ENCODE measurements at places on chromosomes 5 and 9. TPM values are rescaled to one million over a fixed set of nuclear protein-coding genes. Genes with fewer than 3 reads are reported as not detected.
A peak's percentile ranks its signal among the peaks of the same experiment; 100 is the strongest.

AIF1L gene
- total RNA-seq = 34.0 TPM

GRCh38 chr5:126395605-126396004, 27.6 kb upstream of the GRAMD2B start:
- no peak for DNase-seq

DNA sequence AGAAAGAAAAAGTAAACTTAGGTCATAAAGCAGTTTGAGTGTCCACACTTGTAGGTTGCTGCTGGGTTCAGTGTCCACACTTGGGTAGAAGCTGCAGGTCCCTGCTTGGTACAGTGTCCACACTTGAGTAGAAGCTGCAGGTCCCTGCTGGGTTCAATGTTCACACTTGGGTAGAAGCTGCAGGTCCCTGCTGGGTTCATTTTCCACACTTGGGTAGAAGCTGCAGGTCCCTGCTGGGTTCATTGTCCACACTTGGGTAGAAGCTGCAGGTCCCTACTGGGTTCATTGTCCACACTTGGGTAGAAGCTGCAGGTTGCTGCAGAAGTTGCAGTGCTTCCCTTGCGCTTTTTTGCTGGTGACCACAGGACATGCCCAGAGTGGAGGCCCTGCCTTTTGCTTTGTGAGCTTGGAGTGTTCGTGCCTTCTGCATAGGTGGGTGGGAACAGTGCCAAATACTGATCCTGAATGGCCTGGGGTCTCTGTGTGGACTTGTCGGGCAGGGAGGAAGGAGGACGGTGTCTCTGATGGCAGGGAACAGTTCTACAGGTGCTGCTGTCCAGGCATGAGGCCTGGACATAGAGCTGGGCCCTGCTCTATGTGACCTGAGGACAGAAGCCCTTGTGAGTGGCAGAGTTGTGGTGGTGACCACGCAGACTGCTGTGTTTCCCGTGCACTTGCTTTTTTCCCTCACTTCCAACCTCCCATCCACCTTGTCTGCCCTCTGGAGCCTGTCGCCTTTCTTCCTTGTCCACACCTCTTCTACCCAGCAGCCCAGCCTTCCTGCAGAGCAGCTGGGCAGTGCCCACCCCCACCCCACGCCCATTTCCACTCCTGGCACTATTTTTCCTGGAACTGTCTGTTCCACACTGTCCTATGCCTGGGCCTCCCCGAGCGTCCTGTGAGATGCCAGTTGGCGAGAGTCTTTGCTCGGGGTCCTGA, 120.8 kb downstream of the EHMT1 start:
- no peak for DNase-seq

FOXD4L3 gene
- total RNA-seq = 0.25 TPM

GRCh38 chr9:37466037-37466709, 923 bp upstream of the ZBTB5 start:
- peak; percentile 43 for DNase-seq

DNA sequence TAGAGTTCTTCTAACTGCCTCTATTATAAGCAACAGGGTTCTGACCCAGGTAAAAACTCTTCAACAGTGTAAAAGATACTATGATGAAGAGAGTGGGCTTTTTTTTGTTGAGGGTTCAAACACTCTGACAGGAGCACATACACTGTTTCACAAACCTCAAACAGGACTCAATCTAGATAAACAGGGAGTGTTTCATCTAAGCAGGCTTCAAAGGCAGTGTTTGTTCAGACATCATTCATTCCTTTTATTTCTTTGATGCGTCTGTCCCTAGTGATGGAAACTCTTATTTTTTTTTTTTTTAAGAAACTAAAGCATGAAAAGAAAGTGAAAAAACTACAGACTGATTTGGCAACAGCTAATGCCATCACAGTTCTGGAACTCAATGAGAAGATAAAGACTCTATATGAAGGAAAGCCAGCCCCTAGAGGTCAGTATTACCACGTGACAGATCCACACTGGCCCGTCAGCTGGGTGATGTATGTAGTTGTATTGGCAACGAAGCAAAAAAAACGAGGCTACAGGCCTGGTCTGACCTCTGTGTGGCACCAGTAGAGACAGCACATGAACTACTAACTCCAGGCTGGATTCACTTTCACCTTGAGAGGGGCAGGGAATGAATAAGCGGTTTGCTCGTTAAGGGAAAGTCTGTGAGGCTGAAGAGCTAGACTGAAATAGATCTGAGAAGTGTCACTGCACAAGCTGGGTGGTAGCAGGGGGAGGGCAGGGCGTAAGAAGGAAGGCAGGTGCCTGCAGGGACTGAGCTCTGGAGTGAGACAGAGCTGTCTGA, 172.2 kb downstream of the CCDC192 start:
- DNase-seq = peak; percentile 65

CBY3 gene
- total RNA-seq = not detected

GRCh38 chr9:89477384-89477783, 20.5 kb downstream of the SEMA4D start:
- no peak for DNase-seq

DNA sequence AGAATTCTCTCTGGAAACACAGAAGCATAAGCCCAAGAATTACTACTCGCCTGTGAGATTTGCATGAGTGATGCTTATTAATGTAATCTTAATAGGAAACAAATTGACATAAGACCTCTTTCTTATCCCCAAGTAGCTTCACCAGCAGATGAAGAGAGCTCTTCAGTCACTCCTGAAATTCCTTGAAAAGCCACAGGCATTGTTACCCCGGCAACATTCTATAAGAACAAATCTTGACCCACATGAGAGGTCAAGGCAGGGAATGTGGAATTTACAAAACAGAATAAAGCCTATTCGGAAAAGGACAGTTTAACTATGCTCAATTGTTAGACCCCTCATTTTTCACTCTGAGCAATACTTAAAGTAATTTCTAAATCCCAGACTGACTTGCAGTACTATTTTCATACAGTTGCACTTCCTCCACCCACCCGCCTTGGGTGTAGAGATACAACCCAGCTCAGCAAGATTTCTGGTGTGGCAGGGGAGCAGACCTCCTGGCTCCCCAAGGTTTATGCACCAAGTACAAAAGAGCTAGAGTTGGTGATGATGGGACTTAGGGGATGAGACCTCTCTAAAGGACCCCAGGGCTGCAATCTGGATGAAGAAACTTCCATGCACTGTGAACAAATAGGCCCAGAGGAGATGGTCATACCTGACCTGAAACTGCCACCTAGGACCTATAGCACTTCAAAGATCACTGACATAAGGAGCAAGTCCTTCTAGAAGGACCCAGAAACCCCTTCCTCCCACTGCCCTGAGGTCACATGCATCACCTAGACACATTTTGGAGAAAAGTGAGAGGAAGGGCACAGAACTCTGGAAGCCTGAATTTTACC, 242.1 kb downstream of the ZNF608 start:
- no peak for DNase-seq

- DNase-seq = no peak
Measured at GRCh38 chr9:3868466-3868865, 342.7 kb upstream of the RFX3 start.

GRCh38 chr5:6676702-6677101, 36.5 kb upstream of the TENT4A start:
- DNase-seq = no peak

DNA sequence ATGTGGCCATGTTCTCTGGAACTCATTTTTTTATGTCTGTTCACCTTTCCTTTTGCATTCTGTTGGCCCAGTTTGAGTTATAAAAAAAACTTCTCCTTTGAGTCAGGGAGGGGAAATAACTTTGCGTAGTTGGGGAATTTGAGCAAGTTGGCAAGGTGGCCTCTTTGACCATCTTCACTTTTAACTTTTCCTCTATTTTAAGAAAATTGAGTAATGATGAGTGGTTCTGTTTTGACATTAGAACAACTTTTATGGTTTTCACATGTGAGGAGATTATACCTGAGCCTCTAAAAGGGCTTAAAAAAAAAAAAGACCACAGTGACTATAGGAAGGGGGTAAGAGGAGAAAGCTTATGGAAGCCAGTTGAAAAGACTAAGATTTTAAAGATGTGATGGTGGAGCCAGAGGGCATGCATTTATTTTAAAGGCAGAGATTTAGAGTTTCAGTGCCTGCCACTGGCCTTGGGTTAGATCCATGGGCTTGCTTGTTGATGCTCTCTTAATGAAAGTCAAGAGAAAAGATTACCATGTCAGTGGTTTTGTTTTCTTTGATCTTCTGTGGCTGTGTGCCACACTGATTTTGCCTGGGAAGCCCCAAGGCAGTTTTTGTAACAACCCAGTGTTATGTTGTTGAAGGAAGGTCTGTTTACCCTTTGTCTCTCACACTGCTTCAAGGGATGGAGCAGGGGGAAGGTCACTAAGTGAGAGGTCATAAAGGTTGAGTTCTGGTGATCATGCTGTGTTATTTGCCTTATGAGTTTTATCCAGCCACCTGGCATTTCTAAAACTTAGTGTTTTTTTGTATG, 219.7 kb upstream of the CD180 start:
- no peak for DNase-seq

GRCh38 chr5:52448111-52448510, 339.6 kb upstream of the ITGA1 start:
- no peak for DNase-seq

DNA sequence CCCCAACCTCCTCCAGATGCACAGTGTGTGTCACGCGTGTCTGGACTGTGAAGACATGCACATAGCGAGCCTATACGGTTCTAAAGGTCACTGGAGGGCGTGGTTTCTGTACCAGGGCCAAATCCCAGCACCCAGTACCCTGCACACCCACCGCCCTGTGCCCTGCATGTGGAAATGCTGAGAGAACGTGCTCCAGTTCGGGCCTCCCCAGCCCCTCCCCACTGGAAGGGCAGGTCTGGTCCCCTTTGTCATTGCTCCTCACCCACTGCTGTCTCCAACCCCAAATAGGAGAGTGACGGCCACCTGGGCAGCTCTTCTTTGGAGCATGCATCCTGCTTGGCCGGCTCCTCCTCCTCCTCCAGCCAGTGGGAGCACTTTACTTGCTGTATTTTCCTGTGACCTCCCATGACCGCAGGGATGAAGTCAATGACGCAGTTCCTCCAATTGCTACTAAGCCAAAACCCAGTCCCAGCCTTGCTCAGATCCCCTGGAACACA, 116.7 kb downstream of the WNK2 start:
- no peak for DNase-seq
